ENCODE measurements at places on chromosomes 5 and 9.

- no peak for DNase-seq
Measured at GRCh38 chr9:20538092-20538491, 84.2 kb downstream of the MLLT3 start.

DNA sequence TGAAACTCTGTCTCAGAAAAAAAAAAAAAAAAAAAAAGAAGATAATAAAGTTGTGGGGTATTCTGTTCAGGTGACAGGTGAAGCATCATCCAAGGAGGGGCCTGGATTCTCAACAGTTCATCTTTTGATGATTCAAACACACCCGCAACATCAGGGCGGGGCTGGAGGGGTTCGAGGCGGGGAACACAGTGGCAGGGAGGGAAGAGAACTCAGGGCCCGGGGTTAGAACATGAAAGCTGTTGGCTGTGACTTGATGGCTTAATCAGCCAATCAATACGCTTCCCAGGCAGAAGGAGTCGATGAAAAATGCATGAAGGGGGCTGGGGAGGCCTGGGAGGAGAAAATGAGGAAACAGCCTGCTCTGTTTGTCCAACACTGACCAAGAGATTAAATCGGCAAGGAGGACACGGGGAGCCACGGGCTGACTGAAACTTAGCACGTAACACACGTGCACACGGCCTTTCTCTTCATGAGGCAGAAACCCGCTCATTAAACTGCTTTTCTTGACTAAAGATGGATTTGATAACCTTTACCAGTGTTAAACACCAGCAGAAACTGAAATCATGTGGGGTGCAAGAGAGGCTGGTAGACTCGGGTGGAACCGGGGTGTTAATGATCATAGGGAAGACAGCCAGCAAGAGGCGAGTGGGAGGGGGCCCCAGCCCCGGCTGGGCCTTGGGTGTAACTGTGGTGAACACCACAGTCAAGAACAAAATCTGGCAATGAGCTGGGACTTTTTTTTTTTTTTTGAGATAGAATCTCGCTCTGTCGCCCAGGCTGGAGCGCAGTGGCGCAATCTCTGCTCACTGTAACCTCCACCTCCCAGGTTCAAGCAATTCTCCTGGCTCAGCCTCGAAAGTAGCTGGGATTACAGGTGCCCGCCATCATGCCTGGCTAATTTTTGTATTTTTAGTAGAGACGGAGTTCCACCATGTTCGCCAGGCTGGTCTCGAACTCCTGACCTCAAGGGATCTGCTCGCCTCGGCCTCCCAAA is 105.7 kb upstream of the RAPGEF1 start:
- DNase-seq = no peak

- no peak for DNase-seq
Measured at GRCh38 chr9:81410201-81410600, 279.1 kb downstream of the TLE1 start.

- DNase-seq = no peak
Measured at GRCh38 chr5:161549106-161549505, 2.6 kb upstream of the GABRB2 start.

GRCh38 chr5:72346398-72346797 is 26.2 kb downstream of the PTCD2 start:
- DNase-seq = no peak

Data from ascending aorta (tissue), 2 donors.